ENCODE measurements at places on chromosomes 4 and X.

- DNase-seq: no peak
Observed at GRCh38 chr4:6189511-6189910, 10.8 kb downstream of the JAKMIP1 start.

- peak; percentile 75 for DNase-seq
Observed at GRCh38 chr4:37922328-37922727, 31.4 kb downstream of the TBC1D1 start.

- DNase-seq: peak; percentile 50
Observed at GRCh38 chr4:5711479-5712184, 631 bp downstream of the EVC start.

DNA sequence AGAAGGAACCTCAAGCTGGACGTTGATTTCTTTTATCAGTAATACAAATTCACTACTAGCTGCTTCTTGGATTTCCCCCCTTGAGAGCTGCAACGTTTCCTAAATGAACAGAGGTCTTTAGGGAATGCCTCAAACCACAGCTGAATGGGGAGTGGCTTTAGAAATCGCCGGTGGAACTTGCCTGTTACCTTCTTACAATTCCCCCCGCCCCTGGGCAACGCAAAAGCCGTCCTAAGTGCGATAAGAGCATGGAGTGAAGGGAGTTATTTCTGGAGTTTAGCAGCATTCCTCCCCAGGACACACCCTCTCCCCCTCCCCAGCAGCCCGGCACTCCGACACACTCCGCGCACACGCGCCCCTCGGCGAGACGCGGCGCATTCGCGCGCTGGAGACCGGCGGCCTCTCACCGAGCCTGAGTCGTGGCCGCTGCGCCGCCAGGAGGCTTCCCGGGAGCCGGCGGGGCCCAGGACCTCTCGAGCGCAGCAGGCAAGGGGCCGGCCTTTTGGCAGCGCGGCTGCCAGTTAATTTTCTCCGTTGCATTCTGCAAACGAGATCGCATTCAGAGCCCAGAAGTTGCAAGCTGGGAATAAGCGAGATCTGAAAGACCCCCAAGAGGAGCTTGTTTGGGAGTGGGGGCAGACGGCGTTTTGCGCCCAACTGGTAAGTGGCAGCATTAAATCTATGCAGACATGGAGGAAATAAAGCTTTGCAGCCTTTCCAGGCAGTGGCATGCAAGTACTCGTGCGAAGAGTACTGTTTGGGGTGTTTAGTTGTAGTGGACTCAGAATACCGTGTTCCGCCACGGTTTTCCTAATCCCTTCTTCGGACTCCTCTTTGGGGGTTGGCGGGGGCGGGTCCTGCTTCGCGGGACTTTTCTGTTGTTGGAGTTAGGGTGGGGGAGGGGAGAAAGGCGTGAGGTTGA, 134.7 kb downstream of the PALLD start:
- DNase-seq: peak; percentile 73

DNA sequence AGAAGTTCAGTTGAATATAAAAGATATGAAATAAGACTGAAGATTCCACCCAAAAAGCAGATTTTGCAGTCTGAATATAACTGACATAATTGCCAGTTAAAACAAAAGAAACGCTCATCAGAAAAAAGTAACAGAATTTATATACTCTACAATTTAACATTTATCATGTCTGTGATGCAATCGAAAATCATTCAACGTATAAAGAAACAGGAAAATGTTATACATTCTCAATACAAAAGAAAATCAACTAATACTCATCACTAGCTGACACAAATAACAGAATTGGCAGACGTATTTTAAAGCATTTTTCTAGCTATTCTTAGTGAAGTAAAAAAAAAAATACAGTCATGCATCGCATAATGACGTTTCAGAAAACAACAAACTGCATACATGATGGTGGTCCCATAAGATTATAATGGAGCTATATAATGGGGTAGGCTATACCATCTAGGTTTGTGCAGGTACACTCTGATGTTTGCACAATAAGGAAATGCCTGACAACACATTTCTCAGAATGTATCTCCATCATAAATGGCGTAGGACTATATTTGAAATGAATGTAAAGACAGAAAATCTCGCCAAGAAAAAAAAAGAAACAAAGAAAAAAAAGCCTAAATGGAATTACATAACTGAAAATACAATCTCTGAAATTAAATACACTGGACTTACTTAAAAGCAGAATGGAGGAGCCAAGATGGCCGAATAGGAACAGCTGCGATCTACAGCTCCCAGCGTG, 34.3 kb downstream of the OR13H1 start:
- no peak for DNase-seq

DNA sequence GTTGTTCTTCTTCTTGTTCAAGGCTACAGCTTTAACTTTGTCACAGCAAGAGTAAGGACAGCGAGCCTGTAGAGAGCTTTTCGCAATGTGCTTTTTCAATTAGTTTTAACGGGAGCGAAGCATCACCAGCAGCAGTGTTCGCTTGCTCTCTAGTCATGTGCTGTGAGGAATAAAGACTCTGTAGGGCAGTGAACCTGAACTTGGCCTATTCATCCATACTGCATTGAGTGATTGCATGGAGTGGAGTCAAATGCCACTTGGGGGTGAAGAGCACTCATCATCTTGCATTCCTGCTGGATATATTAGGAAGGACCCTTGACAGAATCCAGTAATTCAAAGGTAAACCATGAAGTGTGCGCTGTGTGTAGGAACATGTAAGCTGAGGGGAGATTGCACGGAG, 240.0 kb downstream of the FRMPD4 start:
- DNase-seq: no peak

GRCh38 chr4:182267048-182267447, 23.8 kb downstream of the TENM3 start:
- no peak for DNase-seq

Measured in suppressor macrophage (primary cell).